Activated T-cell treated with anti-CD3 and anti-CD28 coated beads, Interleukin-2, amount 50 U/mL, for 4 hours (primary cell): ENCODE measurements at places on chromosomes 4 and X.

GRCh38 chrX:47413179-47413594 is 42.8 kb downstream of the ZNF157 start:
- no peak for DNase-seq

- no peak for DNase-seq
These were observed 108.4 kb downstream of the CHIC2 start for GRCh38 chr4:53956053-53956452.

DNA sequence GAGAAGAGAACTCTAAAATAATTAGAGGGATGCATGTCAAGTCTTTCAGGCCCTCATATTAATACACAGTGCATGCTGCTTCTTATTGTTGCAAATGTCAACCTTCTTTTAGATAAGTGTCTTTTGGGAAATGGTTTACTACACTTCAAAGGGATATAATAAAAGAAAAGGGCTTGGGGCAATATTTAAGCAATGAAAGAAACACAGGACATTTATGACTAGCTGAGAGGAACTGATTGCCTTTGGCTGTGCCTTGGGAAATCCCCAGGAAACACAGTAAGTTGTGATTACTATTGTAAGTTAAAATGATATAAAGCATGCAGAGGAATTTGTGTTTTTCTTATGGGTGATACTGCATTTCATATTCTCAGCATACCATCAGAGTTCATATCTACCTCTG is 1036.2 kb upstream of the GRID2 start:
- no peak for DNase-seq

DNA sequence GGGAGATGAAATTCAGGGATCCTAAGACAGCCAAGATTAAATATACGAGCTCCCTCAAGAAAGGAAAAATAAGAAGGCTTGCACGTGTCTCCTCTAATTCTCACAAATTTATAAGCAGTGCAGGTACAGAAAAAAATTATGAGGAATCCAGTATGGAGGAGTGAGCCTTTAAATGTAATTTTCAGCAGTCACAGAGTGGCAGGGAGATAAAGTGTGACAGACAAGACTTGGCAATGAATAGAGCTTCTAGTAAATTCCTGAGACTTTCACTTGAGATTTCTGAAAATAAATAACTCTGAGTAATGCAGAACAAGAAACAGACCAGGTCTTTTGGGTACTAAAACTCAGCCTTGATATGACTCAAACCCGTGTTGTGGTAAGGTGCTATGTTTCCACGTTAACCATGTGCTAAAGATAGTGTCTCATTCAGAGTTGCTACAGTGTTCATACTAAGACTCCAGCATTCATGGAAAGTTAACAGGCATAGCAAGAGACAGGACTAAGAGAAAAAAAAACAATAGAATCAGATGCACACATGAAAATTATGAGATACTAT is 119.8 kb downstream of the SPOCK3 start:
- no peak for DNase-seq

DNA sequence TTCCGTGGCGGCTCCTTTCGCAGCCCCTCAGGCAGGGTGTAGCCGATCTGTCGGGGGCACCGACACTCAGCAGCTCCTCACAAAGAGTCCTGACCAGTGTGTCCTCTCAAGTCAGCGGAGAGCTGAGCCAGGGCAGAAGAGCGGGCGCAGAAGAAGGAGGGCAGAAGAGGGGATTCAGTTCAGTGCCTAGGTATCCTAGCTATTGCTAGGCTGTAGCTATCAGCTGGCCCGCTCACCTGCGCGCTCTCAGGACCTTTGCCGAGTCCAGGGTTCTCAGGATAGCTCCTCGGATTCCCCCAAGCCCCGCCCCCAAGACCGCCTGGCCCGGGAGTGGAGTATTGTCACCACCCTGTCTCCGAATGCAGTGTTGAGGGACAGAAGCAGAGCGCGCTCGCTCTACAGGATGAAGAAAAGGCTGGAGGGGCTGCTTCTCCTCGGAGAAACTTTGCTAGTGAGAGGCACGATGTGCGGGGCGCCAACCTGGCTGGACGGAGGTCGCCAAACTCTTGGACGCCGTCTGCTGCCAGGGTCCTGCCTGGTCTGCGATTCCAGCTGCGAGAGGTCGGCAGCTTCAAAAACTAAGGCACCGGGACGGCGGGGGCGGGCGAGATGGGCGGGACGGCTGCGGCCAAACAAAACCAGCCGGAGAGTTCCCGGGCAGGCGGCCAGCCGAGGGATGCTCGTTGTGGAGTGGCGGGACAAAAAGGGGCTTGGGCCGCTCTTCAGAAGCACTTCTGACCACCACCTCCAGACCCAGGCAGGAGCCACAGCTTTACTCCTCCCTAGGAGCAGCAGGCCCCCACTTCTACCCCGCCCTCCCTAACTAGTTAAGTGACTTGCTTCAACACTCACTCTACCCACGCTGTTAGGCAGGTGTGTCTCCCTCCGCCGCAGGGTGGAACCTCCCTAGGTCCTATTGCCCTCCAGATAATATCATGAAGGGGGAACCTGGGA is at the start of gene XKRX:
TSS of gene XKRX (minus strand) at position 258 of the 954 bp plus-strand sequence. CDS start 613 bp downstream, outside the sequence.
- peak; percentile 40 for DNase-seq

DNA sequence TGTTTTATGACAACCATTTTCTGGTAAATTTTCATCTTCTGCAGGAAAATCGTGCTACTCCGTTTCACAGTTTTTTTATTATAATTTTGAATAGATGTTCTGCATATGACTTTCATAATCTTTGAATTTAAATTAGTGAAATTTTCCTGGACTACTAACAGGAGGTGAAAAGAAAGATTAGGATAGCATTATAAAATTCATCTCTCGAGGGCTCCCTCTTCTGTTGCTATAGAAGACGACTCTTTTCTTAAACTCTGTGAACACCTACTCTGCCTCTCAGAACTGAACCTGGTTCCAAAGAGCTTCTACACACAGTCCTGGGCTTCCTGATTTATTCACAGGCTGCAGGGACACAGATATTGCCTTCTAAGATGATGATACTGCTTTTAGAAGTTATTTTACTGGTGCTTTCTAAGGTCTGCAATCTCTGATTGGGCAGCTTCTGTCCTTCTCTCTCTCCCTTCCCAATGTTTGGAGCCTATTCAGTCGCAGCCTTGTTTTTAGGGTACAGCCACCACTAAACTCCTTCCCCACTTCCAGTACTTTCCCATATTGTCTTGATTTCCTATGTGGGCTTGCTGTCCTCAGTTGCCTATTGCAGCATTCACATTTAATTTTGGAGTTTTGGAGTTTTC is 10.1 kb upstream of the SAP30 start:
- no peak for DNase-seq

DNA sequence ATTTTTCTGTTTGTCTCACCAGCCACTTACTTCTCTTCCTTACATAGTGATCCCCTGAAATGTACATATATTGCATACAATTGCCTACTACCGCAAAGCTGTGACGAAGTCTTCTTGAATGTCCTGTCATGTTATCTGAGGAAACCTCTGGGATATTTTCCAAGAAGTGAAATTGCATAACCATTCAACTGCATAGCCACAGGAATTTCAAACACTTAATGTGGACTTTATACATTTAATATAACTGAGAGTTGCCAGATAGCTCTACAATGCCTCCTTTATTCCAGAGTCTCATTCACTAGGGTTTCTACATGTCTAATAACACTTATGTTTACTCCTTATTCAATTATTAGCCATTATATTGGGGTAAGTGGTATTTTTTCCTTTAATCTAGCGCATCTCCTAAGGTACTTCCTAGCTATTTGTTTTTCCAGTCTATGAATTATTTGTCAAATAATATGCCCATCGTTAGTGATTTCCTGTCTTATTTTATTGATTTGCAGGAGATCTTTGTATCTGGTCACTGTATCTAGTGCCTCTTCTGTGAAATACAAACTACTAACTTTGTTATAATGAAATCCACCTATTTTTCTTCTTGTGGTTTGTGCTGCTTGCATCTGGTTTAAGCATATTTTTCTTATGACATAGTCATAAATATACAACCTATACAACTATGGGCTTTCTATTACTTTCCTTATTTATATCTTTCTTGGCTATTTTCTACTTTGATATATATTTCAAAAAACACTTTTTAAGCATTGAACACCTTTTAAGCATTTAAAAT is 69.2 kb upstream of the GRID2 start:
- DNase-seq: no peak

DNA sequence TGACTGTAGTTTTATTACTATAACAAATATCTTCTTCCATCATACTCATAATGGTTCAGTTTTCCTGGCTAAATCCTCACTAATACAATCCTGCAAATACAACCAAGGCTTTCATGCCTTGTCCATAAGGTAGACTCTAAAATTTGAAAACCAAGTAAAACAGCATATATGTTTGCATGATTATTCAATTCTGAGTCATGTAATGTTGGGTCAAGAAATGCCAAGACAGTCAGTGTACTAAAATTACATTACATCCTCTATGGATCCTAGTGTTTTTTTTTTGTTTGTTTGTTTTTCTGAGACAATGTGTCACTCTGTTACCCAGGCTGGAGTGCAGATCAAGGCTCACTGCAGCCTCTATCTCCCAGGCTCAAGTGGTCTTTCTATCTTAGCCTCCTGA is 38.6 kb upstream of the TEX13D start:
- no peak for DNase-seq

GRCh38 chr4:105267280-105267679 is 120.6 kb downstream of the TET2 start:
- DNase-seq: no peak

GRCh38 chr4:113888006-113888405 is 91.4 kb downstream of the ARSJ start:
- DNase-seq: no peak
